ENCODE measurements at places on chromosomes 2 and 18. TPM values are rescaled to one million over a fixed set of nuclear protein-coding genes. Genes with fewer than 3 reads are reported as not detected.

- DNase-seq: no peak
Observed at GRCh38 chr2:188039307-188039706, 252.4 kb upstream of the GULP1 start.

GRCh38 chr18:2337552-2338141 lies 233.7 kb downstream of the METTL4 start:
- DNase-seq: no peak

DNA sequence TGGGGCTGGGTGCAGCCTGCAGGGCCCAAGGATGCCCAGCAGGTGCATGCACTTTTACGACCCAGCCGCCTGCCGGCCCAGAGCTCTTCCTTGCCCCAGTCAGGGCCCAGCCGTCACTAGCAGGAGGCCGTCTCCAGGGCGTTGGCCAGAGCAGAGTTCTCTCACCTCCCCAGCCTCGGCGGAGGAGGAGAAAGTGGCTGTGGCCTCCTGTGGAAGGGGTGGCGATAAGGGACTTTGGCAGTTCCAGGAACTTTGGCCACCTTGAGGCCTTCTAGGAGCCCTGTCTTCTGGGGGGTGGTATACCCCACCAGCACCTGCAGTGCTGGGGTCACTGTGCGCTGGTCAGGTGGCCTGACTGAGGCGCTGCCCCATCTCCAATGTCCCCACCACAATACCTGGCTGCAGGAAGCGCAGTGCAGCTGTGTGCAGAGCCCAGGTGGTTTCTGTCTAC lies 22.0 kb downstream of the NPPC start:
- DNase-seq: no peak

GRCh38 chr2:135840601-135841000 lies 3.6 kb upstream of the LCT start:
- DNase-seq: no peak

GRCh38 chr2:37005118-37005868 lies 39.0 kb upstream of the STRN start:
- DNase-seq: peak; percentile 26

LYPD6B gene
- 1.7 TPM for total RNA-seq

WNT6 gene
- total RNA-seq: 1.9 TPM

- no peak for DNase-seq
Observed at GRCh38 chr18:51038110-51038509, 8.1 kb downstream of the SMAD4 start.

DPP10 gene
- 2.5 TPM for total RNA-seq

DNA sequence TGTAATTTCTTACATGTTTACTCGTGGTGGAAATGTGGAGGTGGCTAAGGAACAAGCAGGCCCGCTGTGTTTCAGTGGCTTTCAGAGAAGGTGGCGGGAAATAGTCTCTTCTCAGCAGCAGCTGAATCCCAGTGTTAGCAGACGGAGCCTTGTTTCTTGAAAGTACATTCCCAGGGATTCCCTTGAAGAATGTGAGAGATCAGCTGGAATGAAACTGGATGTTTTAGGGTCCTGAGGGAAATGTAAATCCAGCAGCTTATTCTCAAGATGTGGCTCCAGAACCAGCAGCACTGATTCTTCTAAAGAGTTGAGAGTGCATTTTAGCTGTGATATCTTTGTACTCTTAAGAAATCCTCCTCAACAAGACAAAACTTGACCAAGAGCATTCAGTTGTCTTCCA lies 59.1 kb downstream of the CDC42EP3 start:
- no peak for DNase-seq

DNA sequence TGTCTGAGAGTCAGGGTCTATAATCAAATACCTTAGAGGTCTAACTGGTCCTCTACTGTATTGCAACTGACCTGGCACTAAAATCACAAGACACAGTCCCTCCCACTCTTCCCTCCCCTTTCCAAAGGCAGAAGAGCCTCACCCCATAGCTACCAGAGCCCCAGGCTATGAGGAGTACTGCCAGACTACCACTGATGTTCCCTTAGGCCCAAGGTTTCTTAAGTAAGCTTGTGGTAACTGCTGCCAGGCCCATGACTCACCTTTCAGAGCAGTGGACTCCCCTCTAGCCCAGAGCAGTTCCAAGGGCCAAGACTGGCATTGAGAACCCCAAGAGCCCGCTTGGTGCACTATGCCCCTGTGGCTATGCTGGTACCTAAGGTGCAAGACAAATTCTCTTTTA lies 1193.4 kb downstream of the DSC3 start:
- DNase-seq: no peak

TUBA4B gene
- total RNA-seq: not detected

DNA sequence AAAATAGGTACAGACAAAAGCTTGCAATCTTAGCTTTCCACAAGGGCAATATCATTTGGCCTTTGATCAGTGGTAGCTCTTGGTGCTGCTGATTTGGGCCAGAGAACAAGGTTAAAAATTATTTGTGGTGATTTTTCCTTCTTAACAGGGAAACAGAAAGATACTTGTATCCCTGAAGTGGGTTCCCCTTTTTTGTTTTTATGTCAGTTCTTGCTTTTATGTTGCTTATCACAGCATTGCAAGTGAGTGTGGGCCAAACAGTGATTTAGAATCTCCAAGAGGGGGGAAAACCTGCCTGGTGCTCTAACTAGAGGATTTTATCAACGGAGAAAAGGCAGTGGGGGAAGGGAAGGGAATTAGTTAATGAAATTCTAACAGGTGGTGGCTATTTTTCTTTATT lies 197.6 kb upstream of the SP5 start:
- DNase-seq: no peak

TEX44 gene
- total RNA-seq: not detected

- DNase-seq: no peak
Observed at GRCh38 chr2:149470046-149470445, 117.5 kb downstream of the MMADHC start.

DNA sequence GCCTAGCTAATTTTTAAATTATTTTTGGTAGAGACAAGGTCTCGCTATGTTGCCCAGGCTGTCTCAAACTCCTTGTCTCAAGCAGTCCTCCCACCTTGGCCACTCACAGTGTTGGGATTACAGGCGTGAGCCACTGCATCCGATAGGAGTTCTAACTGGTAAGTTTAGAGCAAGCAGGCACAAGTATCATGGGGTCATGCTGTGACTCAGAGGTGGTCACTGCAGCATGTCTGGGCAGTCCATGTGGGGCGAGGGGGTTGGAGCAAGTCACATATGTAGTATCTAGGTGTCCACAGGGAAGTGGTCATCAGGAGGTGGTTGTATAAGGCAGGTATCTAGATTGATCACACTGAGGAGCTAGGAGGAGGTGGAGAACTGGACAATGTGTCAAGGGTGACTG lies 22.7 kb upstream of the STARD7 start:
- no peak for DNase-seq

GRCh38 chr18:52888014-52888413 lies 548.0 kb downstream of the DCC start:
- DNase-seq: no peak

DNA sequence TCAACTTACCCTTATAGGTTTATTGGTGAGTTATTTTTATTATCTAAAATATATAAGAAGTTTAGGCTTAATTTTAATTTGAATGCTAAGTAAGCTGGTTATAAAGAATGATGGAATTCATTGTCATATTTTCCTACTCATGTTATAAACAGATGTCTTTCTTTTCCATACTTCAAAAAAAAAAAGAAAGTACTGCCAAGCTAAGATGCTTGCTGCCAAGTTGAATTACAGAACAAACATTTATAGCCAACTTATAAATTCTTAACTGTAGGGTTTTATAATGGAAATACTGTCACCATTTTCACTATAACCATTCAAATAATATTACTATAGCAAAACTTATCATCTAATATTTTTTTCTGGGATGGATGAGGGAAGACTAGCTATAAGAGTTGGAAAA lies 676.0 kb downstream of the NRXN1 start:
- no peak for DNase-seq

GRCh38 chr2:113278742-113279139 lies at the start of gene PAX8:
PAX8 (minus strand) TSS chr2:113278921; CDS start chr2:113278394, 527 bp downstream.
- DNase-seq: no peak

TNFRSF11A gene
- total RNA-seq: 4.8 TPM

DNA sequence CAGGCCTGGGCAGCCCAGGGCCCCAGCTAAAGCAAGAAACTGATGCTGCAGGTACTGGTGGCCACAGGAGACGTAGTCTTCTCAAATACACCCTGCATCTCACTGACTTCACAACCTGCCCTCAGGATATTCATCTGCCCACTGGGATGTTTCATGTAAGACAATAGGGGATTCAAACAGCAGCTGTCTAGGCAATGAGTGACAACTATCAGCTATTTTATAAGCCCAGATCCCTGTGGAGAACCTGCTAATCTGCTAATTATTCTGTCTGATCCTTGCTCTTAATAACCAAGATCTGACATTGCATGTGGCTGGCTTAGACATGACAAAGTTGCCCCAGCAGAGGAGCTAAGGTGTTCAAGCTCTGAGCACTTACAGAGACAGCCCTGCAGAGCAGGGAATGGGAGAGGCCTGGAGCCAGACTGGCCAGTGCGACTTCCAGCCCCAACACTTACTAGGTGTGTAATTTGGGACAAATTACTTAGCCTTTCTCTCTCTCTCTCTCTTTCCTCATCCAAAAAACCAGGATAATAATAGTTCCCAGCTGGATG lies 28.6 kb downstream of the SIGLEC15 start:
- DNase-seq: no peak

RSAD2 gene
- 2.6 TPM for total RNA-seq

GRCh38 chr2:230715201-230715600 lies 2.6 kb downstream of the CAB39 start:
- DNase-seq: no peak

TRABD2A gene
- not detected for total RNA-seq

AMER3 gene
- total RNA-seq: not detected

DNA sequence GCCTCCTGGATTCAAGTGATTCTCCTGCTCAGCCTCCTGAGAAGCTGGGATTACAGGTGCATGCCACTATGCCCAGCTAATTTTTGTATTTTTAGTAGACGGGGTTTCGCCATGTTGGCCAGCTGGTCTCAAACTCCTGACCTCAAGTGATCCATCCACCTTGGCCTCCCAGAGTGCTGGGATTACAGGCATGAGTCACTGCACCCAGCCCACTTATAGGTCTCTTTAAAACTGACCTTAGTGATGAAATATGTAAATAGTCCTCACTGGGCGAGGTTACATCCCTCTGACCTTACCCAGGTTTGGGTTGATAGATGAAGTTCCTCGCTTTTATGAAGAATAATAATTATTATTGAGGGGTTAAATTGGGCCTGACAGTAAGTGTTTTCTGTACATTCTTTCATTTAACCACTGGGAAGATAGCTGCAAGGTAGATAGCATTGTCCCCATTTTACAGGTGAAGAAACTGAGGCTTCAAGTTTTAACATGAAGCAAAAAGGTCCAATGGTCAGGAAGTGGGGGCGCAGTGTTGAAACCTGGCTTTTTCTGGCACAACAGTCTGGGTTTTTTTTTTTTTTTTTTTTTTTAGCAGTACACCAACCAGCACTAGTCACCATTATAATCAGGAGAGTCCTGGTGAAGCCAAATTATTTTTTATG lies 174.8 kb upstream of the EPAS1 start:
- no peak for DNase-seq

SPATA3 gene
- not detected for total RNA-seq

DNA sequence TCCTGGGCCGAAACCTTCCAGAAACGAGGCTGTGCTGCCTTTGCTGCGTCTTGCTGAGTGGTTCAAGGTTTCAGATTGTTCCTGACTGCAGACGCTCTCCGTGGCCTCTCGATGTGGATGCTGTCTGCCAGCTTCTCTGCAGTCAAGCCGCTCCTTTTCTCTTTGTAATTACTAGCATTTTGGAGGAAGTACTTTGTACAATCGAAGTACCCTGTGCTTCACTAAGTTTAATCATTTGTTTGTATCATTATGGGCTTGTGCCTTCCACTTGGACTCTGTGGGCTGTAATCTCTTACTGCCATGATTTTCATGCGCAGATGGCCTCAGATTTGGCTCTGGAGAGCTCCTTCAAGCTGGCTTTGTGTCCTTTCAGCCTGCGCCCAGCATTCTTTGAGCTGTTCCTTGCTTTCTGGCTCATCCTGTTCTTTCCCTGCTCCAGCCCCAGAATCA lies 49.3 kb downstream of the TRAF3IP1 start:
- no peak for DNase-seq

GRCh38 chr2:85589181-85589580 lies 5.0 kb downstream of the VAMP5 start:
- DNase-seq: no peak

GRCh38 chr2:229160180-229160579 lies 110.9 kb downstream of the PID1 start:
- no peak for DNase-seq

TUBB8B gene
- not detected for total RNA-seq

RND3 gene
- 63.7 TPM for total RNA-seq

MAPRE3 gene
- 4.0 TPM for total RNA-seq

C1QL2 gene
- not detected for total RNA-seq
